SHP77 (cell line): ENCODE measurements at places on chromosomes 3 and 15.
A peak's percentile ranks its signal among the peaks of the same experiment; 100 is the strongest.

- DNase-seq: no peak
Measured at GRCh38 chr3:123802007-123802625, 82.0 kb downstream of the MYLK start.

DNA sequence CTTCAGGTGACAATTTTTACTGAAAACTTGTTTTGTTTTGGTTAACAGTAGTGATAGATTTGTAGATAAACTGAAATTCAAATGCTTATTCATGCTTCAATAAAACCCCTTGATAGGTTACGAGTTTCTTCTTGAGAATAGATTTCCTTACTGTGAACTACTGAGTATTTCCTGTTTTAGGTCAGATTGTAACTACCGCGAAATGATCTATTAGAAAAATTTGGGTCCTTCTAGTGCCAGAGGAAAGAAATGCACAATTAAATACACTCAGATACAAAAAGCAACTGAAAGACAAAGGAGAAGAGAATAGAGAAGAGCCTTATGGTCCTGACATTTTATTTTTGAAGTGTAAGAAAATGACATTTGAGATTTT, 251.7 kb upstream of the TBL1XR1 start:
- DNase-seq: no peak

DNA sequence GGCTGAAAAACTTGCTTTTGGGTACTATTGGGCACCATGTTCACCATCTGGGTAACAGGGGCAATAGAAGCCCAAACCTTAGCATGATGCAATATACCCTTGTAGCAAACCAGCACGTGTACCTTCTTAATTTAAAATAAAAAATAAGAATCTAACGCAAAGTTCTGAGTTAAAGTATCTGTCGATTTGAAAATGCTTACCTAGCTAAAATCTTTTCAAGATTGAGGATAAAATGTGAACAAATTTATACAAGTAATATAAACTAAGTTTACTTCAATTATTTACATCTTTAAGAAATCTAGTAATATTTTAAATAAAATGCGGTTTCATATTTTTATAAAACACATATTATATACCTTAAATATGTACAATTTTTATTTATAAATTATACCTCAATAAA, 38.1 kb upstream of the IGF2BP2 start:
- DNase-seq: no peak

- peak; percentile 45 for DNase-seq
Measured at GRCh38 chr15:98866511-98866910, 141.1 kb downstream of the PGPEP1L start.

DNA sequence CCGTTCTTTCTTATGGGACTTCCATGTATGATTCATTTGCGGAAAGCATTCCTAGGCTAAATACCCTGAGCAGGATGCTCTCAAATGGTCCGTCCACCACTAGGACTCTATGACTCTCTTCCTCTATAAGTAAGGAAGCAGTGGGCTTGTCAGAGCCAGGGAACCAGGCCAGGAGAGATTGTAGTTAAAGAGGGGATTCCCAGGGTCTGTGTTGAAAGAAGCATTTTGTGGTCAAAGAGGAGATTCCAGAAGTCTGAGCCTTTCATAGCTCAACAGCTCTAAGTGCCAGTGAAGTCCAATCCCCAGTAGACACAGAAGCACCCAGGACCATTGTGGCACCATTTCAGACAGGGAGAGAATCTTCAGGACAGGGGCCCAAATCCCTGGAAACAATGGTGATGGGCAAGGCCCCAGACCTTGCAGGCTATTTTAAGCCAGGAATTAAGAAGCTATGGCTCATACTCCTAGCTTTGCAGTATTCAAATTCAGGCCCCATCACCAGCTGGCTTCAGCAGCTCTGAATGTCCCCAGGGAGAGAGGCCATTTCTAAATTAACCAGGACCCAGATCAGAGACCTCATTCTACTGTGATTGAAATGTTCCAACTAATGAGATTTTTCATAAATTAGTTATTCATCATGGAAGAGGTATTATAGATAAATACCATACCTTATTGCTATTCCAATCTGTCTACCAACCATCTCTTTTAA, 81.7 kb downstream of the CD47 start:
- no peak for DNase-seq

DNA sequence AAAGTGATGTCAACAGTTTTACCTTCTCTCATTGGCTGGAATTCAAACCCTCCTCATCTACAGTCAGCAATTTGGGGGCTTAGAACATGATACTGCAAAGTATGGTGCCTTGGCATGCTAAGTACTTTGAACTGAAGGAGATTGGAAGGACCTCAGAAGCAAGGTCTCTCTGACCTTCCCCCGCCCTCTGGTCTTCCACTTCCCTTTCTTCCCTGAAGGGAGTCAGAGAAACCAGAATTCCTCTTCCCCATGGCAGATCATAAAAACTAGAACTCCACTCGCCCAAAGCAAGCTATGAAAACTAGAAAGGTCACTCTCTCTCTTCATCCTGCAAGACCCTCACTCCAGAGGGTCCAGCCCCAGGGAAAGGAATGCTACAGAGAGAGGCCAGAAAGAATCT, 64.2 kb downstream of the CD200R1L start:
- no peak for DNase-seq

DNA sequence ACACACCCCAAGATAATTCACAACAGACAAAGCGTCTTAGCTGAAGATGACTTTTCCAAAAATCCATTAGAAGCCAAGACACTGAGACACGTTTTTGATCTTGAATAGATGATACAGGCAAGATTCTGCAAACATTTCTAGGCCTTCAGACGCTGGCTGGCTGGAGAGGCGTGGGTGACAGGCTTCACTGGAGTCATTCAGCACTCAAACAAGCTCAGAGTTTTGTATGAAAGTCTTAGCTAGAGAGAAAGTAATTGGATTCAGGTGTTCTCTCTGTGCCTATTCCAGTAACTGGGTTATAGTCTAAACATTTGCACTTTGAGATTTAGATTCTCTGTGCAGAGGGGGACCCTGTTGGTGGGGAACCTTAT, 147.7 kb upstream of the BHLHE40 start:
- DNase-seq: no peak

GRCh38 chr15:64909546-64909945, 2.2 kb upstream of the ANKDD1A start:
- DNase-seq: no peak

DNA sequence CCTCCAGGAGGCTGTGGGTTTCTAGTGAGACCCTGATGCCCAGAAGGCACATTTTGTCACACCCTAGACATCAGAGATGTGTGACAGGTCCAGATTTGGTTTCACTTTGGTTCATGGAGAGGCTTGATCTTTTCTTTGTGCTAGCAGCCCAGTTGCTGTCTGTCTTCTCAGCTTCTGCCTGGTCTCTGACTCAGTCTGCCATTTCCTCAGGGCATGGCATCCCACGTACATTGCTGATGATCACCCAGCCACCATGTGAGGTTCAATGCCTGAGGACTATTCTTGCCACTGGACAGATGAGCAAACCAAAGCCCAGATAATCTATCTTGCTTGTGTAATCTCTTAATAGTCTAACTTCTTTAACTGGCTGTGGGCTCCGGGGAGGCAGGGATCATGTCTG, 144.9 kb upstream of the MRPS22 start:
- DNase-seq: no peak

- DNase-seq: no peak
Measured at GRCh38 chr3:82386647-82387046, 625.2 kb upstream of the GBE1 start.

GRCh38 chr3:120156699-120157098, 62.5 kb upstream of the GSK3B start:
- no peak for DNase-seq
